Activated CD4-positive, alpha-beta memory T cell treated with anti-CD3 and anti-CD28 coated beads, Interleukin-2, amount 10 ng/mL, durations not matched to agents 7 days and 5 days (primary cell): ENCODE measurements at places on chromosomes 12 and 14. TPM values are rescaled to one million over a fixed set of nuclear protein-coding genes. Genes with fewer than 3 reads are reported as not detected.

The TMEM132C gene
- 0.05 TPM for total RNA-seq

The OR6C6 gene
- total RNA-seq, result not detected

The SCNN1A gene
- 1.3 TPM for total RNA-seq

The OASL gene
- 104 TPM for total RNA-seq

The TXNRD1 gene
- 108 TPM for total RNA-seq

The DLGAP5 gene
- total RNA-seq, result 89.7 TPM

The BMP4 gene
- 0.58 TPM for total RNA-seq

The NRIP2 gene
- not detected for total RNA-seq

The ACRBP gene
- total RNA-seq, result 1.8 TPM

The RNASE8 gene
- total RNA-seq, result not detected

The WNT1 gene
- 0.73 TPM for total RNA-seq

The C3AR1 gene
- 11.4 TPM for total RNA-seq

The SDSL gene
- total RNA-seq, result not detected

The ARHGEF40 gene
- 0.18 TPM for total RNA-seq

The EPYC gene
- total RNA-seq, result not detected

GRCh38 chr14:104130974-104131651 lies 7.3 kb upstream of the KIF26A start:
- DNase-seq, result no peak

DNA sequence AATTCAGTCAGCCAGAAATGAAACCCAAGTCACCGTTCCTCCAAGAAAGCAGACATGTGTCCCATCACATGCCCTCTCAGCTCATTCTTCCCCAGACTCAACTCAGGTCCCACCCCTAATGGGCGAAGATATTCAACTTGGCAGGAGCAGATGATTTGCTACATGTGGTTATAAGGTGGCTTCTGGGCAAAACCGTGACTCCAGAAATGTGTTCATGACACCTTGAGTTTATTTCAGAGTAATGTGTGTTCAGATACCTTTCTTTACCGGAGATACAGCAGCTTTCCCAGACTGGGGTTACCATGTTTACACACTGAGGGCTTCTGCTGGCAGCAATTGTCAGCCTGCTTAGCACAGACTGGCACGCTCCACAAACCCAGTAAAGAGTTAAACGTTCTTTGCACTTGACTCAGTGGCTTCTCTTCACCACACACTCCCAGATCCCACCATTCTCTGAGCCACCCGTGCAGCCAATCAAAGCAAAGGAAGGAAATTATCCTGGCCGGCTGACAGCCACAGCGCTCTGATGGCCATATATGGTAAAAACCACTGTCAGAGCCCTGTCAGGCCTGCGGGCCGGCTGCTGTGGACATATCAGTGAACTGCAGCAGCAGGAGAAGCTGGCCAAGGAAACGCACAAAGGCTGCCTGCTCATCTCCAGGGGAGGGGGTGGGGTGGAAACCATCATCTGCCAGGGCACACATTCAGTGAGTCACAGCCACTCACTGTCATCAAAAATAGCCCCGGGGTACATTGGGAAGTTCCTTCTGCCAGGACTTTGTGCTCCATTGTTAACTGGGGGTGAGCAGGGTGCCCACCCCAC lies 39.9 kb downstream of the CORO1C start:
- peak; percentile 83 for DNase-seq

DNA sequence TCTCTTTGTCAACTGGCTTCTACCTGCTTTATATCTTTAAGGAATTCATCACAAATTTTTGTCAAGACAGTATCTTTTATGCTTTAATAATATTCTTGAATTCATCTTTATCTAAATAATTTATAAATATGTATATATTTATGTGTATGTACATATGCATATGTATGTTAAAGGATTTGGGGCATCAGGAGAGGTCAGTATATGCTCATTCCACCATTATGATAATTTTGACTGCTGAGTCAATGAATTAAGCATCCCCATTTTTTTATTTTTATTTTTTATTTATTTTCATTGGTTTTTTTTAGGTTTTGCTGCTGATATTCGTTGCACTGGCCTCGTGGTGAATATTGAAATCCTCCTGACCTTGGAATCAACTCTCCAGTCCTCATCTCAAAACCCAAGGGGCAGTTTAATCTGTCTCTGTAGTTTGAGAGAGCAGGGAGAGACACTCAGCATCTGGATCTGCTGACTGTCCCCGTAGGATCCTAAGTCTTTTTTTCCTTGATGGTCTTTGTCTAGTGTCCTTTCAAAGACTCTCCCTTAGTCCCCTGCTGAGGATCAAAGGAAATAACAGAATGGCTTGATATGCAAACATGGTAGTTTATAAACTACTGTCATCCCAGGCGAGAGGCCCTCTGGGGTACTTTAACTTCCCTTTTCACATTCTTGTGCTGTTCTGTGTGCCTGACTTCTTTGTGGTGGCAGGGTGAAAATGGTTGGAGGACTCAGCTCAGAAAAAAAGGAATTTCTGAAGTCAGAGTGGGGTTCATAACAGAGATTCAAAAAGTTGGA lies 218.7 kb downstream of the DIO2 start:
- DNase-seq, result no peak

GRCh38 chr12:125203145-125203765 lies 138.0 kb downstream of the AACS start:
- DNase-seq, result no peak

DNA sequence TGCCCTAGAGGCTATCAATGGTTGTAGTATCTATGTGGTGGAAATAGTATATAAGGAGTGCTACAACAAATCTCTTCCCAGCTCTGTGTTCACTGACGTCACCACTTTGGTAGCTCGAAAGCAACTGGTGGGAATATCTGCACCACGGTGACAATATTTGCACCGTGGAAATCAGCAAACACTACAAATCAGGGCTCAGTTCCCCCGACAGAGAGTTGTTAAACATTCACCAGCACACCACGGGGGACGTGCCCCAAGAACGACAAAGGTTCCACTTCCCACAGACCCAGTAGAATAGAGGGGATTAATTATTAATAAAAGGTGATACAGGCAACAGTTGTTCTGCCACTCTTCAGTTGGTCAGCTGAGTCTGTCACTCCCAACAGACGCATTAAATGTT lies 98.4 kb downstream of the CCDC60 start:
- DNase-seq, result no peak

GRCh38 chr14:105136401-105137322 lies 31.9 kb downstream of the JAG2 start:
- no peak for DNase-seq

DNA sequence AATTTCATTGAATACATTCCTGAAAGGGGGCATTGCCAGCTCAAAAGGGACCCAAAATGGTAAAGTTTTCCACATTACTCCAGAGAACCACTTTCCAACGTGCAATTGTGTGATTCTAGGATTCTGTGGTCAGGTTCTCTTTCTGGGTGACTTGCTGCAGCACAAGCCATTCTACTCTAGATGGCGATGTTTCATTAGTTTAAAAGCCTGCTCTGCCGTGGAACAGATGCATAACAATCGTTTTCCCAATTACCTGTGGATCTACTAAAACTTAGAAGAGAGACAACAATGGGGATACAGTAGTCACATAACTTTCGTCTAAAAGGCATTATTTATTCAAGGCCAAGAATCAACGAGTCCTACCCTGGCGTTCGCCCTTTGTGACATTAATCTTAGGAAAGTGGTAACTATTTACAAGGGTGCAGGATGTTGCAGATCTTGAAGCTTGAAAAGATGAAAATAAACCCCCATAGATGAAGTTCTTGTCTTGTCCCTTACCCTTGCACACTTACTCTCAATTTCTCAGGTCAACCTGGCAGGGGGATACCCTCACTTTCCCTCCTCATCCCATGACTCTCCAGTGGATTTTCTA lies 400.9 kb downstream of the SNAPC1 start:
- no peak for DNase-seq

GRCh38 chr12:22396253-22396652 lies 61.7 kb upstream of the ST8SIA1 start:
- DNase-seq, result no peak

- no peak for DNase-seq
Measured at GRCh38 chr14:72254937-72255472, 322.8 kb downstream of the RGS6 start.

- no peak for DNase-seq
Measured at GRCh38 chr12:53652366-53652765, 23.5 kb downstream of the ATP5MC2 start.

GRCh38 chr12:62656591-62657362 lies 190.2 kb downstream of the MON2 start:
- DNase-seq, result no peak

- no peak for DNase-seq
Measured at GRCh38 chr12:12333407-12334366, 16.4 kb downstream of the MANSC1 start.

DNA sequence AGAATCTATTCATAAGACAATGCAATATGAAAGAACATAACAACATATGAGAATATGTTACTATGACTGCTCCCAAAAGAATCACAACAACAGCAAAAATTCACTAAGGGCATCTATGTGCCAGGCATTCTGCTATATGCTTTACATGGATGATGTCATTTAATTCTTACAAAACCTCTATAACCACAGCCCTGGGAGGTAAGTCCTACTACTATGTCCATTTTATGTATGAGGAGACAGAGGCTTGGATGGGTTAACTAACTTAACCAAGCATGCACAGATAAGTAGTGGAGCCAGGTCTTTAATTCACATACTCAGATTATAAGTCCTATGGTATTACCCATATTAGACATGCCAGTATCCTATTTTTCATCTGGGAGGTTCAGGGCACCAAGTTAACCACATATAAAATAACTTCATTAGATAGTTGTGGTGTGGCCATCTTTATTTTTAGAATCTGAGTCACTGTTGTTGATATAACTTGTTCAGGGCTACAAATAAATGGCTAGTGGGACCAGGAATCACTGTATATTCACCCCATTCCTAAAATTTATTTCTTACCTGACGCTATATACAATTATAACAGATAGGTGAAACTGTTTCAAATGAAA lies 33.2 kb upstream of the RAD51AP1 start:
- no peak for DNase-seq

DNA sequence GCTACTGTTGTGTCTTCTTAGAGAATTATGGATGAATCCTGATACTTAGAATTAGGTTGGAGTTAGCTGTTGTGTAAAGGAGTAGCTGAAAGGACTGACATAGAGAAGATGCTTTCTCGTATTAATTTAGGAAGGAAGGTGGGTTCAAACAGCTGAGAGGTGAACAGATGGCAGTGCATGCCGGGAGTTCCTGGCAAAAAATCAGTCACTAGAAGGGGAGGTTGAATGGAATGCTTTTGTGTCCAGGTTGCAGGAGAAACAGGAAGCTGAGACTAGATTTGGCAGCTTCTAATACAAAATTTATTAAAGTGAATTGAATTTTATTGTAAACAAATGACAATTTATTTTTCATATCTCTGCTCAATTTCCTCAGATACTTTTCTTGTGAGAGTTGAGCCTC lies 70.8 kb downstream of the BTG1 start:
- DNase-seq, result no peak

- DNase-seq, result peak; percentile 70
Measured at GRCh38 chr12:119938049-119938667, 50.9 kb upstream of the BICDL1 start.

GRCh38 chr12:124758266-124759220 lies 105.1 kb downstream of the SCARB1 start:
- DNase-seq, result no peak

GRCh38 chr14:70665448-70666360 lies 24.0 kb downstream of the TTC9 start:
- no peak for DNase-seq

DNA sequence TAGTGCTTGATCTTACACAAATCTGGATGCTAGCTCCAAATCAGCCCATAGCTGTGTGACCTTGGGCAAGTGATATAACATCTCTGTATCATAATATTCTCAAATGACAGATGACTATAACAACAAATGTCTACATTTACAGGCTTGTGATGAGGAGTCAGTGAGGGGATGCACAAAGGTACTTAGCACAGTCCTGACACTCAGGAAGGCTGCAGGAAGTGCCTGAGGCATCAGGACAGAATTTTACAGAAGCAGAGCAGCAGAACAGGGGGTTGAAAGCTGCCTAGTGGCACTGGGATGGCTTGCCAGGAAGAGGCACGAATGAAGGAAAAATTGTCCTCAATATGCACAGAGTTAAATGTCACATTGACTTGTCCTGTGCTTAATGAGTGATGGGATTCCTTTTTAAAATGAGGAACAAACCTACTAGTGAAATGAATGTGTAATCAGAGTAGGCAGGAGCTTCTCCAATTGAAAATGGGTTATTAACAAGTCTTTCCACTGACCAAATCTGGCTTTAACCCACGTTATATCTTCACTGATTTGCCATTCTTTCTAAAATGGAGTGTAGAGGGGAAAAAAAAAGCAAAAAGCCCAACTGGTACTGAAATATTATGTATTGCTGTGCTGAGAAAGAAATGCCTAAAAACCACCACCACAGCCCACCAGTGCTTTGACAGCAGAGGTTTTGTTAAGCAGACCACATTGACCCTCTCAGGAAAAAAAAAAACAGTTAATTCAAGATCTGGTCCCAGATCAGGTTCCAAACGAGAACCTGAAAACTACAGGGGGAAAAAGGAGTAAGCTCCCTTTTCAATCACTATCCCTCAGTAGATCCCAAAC lies 11.6 kb downstream of the BTG1 start:
- no peak for DNase-seq

GRCh38 chr12:26323673-26324072 lies 128.3 kb downstream of the SSPN start:
- no peak for DNase-seq

GRCh38 chr14:104139460-104140212 lies 1.2 kb downstream of the KIF26A start:
- no peak for DNase-seq

- DNase-seq, result peak; percentile 78
Measured at GRCh38 chr14:106790189-106791036, 1264.0 kb downstream of the TMEM121 start.

- no peak for DNase-seq
Measured at GRCh38 chr12:54352022-54352531, 12.2 kb downstream of the GPR84 start.

GRCh38 chr12:100993916-100994450 lies 199.4 kb downstream of the ANO4 start:
- no peak for DNase-seq

- DNase-seq, result no peak
Measured at GRCh38 chr12:40971911-40972310, 216.2 kb upstream of the PDZRN4 start.

DNA sequence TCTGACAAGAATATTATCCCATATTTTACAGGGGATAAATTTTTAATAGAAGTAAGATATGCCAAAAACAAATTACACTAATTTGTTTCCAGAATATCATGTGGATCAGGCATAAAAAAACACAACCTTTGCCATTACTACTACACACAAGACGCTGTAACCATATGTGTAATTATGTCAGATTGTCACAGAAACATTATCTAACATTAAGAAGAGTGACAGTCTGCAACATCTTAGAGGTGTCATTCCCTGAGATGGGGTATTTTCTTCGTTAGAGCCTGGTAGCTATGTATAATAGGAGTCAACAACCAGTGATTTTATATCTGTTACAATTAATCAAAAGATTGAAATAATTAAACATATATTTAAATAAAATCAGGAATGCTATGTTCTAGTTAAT lies 518.9 kb downstream of the RERGL start:
- DNase-seq, result no peak

GRCh38 chr12:65494537-65494936 lies 216.1 kb downstream of the MSRB3 start:
- no peak for DNase-seq

- DNase-seq, result no peak
Measured at GRCh38 chr12:25347716-25348592, 97.2 kb upstream of the KRAS start.

- no peak for DNase-seq
Measured at GRCh38 chr12:78680596-78680995, 184.0 kb upstream of the SYT1 start.

- DNase-seq, result no peak
Measured at GRCh38 chr12:61797266-61797665, 462.9 kb upstream of the USP15 start.
